ENCODE measurements at places on chromosomes 4 and X. TPM values are rescaled to one million over a fixed set of nuclear protein-coding genes. Genes with fewer than 3 reads are reported as not detected.

RADX gene
- 2.2 TPM for total RNA-seq

SPANXD gene
- total RNA-seq, result not detected

GPM6B gene
- 6.9 TPM for total RNA-seq

CXCL1 gene
- 35.0 TPM for total RNA-seq

GPRIN3 gene
- total RNA-seq, result not detected

TCP11X2 gene
- total RNA-seq, result not detected

ZNF157 gene
- not detected for total RNA-seq

MTM1 gene
- 11.6 TPM for total RNA-seq

ZFP92 gene
- total RNA-seq, result not detected

- H3K27ac ChIP-seq, result no peak overlapping the region
- no peaks in the 10 kb centered on the region for H3K4me1 ChIP-seq
- H3K36me3 ChIP-seq, result no peaks in the 10 kb centered on the region
- H3K27me3 ChIP-seq, result peaks cover 51% of the 10 kb centered on the region
Observed at GRCh38 chrX:21638311-21638710, 19.8 kb downstream of the KLHL34 start.

DNA sequence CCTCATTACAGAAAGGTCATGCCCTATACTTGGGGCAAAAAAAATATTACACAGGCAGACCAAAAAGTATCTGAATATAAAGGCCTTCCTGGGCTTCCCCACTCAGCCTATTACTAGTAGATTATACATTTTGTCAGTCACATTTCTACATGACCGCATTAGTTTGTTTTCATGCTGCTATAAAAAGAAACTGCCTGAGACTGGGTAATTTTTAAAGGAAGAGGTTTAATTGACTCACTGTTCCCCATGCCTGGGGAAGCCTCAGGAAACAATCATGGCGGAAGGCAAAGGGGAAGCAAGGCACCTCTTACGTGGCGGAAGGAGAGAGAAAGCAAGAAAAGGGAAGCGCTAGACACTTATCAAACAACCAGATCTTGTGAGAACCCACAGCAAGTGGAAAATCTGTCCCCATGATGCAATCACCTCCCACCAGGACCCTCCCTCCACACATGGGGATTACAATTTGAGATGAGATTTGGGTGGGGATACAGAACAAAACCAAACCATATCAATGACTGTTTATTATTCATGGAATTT lies 1312.0 kb downstream of the PCDH7 start:
- H3K4me1 ChIP-seq, result no peaks in the 10 kb centered on the region
- no peak overlapping the region for H3K27ac ChIP-seq
- no peaks in the 10 kb centered on the region for H3K36me3 ChIP-seq
- H3K27me3 ChIP-seq, result no peaks in the 10 kb centered on the region

- H3K27ac ChIP-seq, result no peak overlapping the region
- peaks cover 6% of the 10 kb centered on the region for H3K36me3 ChIP-seq
- no peak overlapping the region for H3K4me3 ChIP-seq
- no peaks in the 10 kb centered on the region for H3K27me3 ChIP-seq
- H3K4me1 ChIP-seq, result no peaks in the 10 kb centered on the region
Observed at GRCh38 chrX:65993332-65993731, 46.5 kb downstream of the VSIG4 start.

DNA sequence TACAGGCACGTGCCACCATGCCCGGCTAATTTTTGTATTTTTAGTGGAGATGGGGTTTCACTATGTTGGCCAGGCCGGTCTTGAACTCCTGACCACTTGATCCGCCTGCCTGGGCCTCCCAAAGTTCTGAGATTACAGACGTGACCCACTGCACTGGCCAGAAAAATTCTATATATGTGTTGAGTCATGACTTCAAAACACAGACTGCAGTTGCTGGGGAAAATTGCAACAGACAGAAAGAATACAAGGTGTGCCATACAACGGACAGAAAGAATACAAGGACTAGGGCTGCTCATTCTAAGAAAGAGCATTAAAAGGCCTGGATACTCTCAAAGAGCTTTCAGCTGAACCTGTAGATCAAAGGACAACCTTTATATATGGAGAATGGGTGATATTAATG lies 109.6 kb upstream of the ACSL4 start:
- no peak overlapping the region for H3K4me3 ChIP-seq
- H3K27ac ChIP-seq, result no peak overlapping the region
- peak; percentile 57 for DNase-seq
- H3K36me3 ChIP-seq, result no peaks in the 10 kb centered on the region
- H3K27me3 ChIP-seq, result peaks cover 13% of the 10 kb centered on the region
- H3K4me1 ChIP-seq, result peaks cover 4% of the 10 kb centered on the region

DNA sequence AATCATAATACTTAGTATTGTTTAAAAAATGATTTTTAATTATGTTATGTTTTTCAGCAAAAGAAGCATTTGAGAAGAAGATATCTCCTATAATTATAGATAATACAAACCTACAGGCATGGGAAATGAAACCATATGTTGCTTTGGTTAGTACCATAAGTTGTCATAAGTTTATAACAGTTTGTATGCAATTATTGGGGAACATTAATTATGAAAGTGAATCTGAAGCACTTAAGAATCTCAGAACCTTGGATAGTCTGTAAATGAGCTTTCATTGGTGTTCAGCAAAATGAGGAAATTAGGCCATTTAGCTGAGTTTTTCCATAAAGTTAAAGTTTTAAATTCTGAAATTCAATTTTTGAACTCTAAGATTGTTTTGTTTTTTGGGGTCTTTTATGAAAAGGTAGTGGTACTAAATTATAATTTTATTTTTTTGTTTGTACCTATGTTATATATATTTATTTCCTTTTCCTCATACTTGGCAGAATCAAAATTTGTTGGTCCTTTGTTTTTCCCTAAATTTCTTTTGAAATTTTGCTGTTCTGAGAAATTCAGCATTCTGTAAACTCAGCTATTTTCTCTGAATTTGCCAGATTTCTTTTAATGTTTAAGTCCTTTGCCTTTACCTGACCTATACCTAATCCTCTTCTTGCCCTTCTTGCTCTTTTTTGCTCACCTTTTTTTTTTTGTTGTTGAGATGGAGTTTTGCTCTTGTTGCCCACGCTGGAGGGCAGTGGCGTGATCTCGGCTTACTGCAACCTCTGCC lies 55.6 kb downstream of the N4BP2 start:
- peaks cover 15% of the 10 kb centered on the region for H3K36me3 ChIP-seq
- H3K27me3 ChIP-seq, result no peaks in the 10 kb centered on the region
- H3K4me3 ChIP-seq, result no peak overlapping the region

DNA sequence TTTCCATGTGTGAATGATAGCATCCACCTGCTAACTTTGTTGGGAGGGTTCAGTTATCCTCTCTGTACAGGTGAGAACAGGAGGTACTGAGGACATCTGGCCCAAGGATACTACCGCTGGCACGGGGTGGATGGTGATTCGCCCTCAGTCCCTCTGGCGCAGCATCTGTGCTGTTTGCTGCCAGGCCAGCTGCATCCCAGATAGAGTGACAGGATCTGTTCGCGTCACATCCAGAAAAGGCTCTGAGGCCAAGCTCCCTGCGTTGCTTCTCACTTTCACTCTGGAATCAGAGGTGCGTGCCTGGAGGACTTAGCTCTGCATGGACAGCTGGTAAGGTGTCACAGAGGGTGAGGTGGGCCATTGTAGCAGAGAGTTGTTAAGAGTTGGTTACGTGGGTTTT lies 95.4 kb downstream of the TBL1X start:
- H3K27ac ChIP-seq, result no peak overlapping the region
- H3K4me3 ChIP-seq, result no peak overlapping the region
- DNase-seq, result no peak
- H3K4me1 ChIP-seq, result peaks cover 7% of the 10 kb centered on the region
- H3K27me3 ChIP-seq, result no peaks in the 10 kb centered on the region

GRCh38 chrX:29542152-29542551 lies 673.2 kb upstream of the MAGEB2 start:
- H3K4me1 ChIP-seq, result no peaks in the 10 kb centered on the region
- no peak overlapping the region for H3K4me3 ChIP-seq
- peaks cover 7% of the 10 kb centered on the region for H3K27me3 ChIP-seq
- no peak overlapping the region for H3K27ac ChIP-seq
- H3K36me3 ChIP-seq, result no peaks in the 10 kb centered on the region

DNA sequence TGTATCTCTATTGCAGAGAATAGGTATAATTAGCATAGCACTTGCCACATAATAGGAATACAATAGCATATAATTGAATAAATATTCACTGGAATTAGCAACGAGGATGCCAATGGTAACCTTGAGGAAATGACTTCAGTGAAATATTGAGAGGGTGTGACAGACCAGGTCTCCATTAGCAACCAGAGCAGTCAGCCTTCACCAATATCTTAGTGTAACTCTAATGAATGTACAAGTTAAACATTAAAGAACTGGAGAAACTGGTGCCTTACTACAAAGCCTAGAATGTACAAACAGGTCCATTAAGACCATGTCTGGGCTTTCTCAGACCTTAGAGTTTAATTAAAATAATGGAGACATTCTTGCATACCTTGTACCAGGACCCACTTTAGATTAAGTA lies 143.0 kb downstream of the MAGEB17 start:
- no peaks in the 10 kb centered on the region for H3K4me1 ChIP-seq
- H3K27me3 ChIP-seq, result peaks cover 71% of the 10 kb centered on the region
- DNase-seq, result no peak

GRCh38 chrX:85836868-85837267 lies 210.5 kb downstream of the CHM start:
- H3K27ac ChIP-seq, result no peak overlapping the region
- no peaks in the 10 kb centered on the region for H3K4me1 ChIP-seq
- DNase-seq, result peak; percentile 82
- H3K27me3 ChIP-seq, result peaks cover 41% of the 10 kb centered on the region
- no peaks in the 10 kb centered on the region for H3K36me3 ChIP-seq

DNA sequence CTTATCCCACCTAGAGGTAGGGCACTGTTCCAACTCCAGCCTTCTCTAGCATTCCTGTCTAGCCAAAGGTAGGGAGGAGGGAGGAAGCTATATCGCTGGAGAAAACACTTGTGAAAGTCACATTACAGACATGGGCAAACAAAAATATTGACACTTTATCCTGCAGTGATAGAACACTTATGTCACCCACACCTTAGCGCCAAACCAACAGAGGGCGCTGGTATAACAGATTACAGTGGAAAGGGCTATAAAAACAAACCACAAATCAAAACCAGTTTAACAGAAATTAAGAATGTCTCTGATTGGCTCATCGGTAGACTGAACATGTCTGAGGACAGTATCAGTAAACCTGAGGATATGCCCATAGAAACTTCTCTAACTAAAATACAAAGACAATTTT lies 451.3 kb downstream of the TLL1 start:
- no peaks in the 10 kb centered on the region for H3K27me3 ChIP-seq
- H3K4me1 ChIP-seq, result peaks cover 11% of the 10 kb centered on the region
- H3K36me3 ChIP-seq, result no peaks in the 10 kb centered on the region
- H3K27ac ChIP-seq, result no peak overlapping the region
- peak; percentile 39 for DNase-seq
- no peak overlapping the region for H3K4me3 ChIP-seq

- H3K27ac ChIP-seq, result no peak overlapping the region
- no peak overlapping the region for H3K4me3 ChIP-seq
- peaks cover 16% of the 10 kb centered on the region for H3K4me1 ChIP-seq
- no peaks in the 10 kb centered on the region for H3K36me3 ChIP-seq
- H3K27me3 ChIP-seq, result no peaks in the 10 kb centered on the region
Observed at GRCh38 chr4:156194896-156195295, 241.2 kb upstream of the CTSO start.

DNA sequence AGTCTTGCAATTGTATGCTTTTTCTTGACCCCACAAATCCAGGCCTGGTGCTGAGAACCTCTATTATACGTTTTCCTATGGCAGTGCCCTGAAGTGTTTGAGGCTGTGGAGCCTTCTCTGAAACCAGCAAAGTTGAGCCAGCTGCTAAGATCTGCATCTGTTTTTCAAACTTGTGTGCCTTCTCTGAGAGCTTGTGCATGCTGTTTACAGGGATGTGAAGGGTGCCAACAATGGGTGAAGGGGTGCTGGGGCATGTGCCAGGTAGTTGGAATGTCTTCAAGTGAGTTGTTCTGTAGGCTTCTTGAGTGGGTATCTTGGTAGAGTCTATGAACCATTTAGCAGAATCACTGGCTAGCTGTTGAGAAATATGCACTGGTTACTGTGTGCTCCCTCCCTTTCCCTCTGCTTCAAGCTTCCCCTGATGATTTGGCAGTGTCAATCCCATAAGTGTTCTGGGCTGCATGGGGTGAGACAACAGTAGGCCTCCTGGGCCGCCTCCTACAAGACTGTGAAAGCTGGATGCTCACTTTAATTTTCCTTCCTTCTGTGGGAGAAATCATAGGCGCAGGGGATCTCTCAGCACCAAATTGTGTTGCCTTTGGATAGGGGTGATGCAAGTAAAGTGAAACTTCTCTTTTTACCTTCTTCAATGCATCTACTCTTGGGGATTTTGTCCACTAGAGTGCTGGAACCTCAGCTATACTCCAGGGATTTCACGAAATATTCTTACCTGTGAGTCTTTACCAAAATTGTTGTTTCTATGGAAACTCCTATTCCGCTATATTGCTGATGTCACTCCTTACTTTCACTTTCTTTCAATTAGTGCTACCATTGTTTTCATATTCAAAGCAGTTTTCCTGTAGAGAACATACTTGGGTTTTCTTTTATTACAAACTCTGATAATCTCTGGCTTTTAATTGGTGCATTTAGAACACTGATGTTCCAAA lies 30.0 kb downstream of the ITM2A start:
- no peaks in the 10 kb centered on the region for H3K27me3 ChIP-seq
- H3K4me3 ChIP-seq, result peak overlapping the region; percentile 53
- H3K27ac ChIP-seq, result peak overlapping the region; percentile 20
- no peak for DNase-seq
- H3K36me3 ChIP-seq, result no peaks in the 10 kb centered on the region

DNA sequence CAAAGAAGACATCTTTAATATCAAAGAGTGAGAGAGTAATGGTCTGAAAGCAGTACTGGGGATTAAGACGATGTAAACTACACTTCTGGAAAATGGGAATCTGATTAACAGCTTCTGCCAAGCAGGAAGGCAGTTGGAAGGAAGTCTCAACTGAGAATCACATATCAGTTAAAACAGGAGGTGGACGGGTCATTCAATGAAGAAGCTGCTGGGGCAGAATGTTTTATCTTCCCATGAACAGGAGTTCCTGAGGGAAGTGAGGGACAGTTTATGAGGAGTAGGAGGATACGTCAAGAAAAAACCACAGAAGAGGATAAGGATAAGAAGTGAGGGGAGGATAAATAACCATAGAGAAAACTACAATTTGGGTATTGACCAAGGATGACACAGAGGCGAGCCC lies 38.7 kb upstream of the MAGEA10 start:
- H3K4me1 ChIP-seq, result no peaks in the 10 kb centered on the region
- no peaks in the 10 kb centered on the region for H3K36me3 ChIP-seq
- no peaks in the 10 kb centered on the region for H3K27me3 ChIP-seq

DNA sequence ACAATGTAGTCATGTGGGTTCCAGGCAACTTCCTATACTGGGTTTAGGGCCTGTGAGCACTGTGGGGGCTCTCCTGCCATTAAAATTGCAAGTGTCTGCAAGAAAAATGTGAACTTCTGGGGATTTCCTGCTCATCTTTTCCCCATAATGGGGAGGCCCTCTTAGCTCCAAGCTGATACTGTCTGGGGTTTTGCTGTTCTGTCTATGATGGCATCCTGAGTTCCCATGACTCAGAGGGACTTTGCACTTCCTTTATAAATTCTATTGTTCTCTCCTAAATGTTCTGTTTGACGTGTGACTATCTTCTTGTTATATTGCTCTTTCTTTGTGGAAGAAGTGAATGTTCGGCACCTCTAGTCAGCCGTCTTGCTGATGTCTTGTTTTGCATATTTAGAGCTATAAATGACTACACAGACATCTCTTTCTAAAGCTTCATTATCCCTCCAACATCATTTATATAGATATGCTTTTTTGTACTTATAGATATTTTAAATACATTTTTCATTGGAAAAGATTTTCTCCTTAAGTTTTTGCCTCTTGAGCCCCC lies 465.8 kb downstream of the NAF1 start:
- no peaks in the 10 kb centered on the region for H3K36me3 ChIP-seq
- no peaks in the 10 kb centered on the region for H3K4me1 ChIP-seq
- H3K27me3 ChIP-seq, result no peaks in the 10 kb centered on the region
- DNase-seq, result no peak
- H3K4me3 ChIP-seq, result no peak overlapping the region
- no peak overlapping the region for H3K27ac ChIP-seq
